ENCODE measurements at places on chromosomes 5 and 9.
A peak's percentile ranks its signal among the peaks of the same experiment; 100 is the strongest.

DNA sequence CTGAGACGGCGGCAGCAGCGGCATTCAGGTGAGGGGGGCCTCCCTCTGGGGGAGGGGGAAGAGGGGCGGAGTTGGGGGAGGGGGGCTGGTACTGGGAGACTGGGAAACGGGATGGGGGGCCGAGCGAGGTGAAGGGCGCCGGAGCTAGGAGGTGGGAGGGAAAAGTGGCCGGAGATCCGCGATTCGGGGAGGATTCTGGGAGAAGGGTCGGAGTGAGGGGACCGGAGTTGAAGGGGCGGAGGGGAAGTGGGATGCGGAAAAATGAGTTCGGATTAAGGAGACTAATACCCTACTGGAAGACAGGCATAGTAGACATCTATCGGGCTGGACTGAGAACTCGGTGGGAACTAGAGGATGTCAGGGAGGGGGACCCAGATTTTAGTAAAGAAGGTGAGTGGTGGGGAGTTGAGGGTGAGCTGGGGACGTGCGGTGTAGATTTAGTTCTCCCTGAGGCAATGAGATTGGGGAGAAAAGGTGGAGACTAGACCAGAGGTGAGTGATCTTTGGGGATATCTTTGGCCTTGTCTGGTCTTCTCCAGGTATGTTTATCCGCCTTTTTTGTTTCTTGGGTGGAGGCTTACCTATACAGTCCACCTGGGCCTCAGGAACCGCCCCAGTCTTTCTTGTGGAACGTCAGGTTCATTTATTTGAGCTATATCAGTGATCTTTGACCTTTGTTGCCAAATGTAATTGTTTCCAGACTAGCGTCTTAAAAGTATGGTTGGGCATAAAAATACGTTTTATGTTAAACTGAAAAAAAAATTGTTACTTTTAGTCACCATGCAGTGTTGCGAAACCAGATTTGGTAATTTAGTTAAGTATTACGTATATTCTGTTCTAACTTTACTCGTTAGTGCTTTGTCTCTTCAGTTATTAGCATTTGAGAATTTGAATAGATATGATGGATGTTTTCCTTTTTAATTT, 632 bp downstream of the UBAP1 start:
- DNase-seq, result peak; percentile 42

- no peak for DNase-seq
Observed at GRCh38 chr9:109087795-109088194, 32.0 kb downstream of the TMEM245 start.

DNA sequence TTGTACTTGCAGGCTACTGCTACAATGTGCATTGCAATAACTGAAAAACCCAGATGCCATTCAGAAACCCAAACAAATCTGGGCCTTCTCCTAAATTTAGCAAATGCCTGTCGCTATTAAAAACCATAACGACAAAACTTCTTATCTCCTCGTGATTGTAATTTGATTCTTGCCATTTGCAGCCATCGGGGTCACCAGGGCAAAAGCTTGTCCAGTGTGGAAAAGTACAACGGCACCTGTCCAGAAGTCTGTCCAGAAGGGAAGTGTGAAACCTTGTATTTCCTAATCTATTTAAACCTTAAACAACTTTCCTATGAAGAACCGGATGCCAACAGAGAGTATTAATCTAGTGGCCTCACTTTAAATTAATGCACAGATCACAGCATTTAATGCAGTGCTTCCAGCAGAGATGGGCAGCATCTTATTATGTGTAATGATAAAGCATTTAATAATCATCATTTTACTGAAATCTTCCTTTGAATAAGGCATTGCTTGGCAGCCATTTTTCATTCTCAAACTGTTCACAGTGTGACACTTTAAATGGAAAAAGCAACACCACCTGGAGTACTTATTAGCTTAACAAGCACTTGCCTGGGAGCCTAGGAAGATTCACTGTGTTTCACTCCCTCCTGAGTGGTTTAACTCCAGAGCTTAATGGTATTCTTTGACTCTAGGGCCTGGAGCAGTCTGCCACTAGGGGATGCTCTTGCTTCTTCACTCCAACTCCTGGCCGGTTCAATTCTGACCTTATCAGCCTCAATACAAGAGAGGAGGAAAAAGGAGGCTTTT, 4.9 kb upstream of the C7 start:
- DNase-seq, result peak; percentile 52

GRCh38 chr9:88803546-88804253, 187.6 kb upstream of the S1PR3 start:
- peak; percentile 70 for DNase-seq

GRCh38 chr5:79858410-79858723, 132.7 kb downstream of the MTX3 start:
- DNase-seq, result no peak

- no peak for DNase-seq
Observed at GRCh38 chr5:44336708-44337107, 52.5 kb downstream of the FGF10 start.

- DNase-seq, result no peak
Observed at GRCh38 chr9:124452326-124452725, 2.1 kb downstream of the ADGRD2 start.

DNA sequence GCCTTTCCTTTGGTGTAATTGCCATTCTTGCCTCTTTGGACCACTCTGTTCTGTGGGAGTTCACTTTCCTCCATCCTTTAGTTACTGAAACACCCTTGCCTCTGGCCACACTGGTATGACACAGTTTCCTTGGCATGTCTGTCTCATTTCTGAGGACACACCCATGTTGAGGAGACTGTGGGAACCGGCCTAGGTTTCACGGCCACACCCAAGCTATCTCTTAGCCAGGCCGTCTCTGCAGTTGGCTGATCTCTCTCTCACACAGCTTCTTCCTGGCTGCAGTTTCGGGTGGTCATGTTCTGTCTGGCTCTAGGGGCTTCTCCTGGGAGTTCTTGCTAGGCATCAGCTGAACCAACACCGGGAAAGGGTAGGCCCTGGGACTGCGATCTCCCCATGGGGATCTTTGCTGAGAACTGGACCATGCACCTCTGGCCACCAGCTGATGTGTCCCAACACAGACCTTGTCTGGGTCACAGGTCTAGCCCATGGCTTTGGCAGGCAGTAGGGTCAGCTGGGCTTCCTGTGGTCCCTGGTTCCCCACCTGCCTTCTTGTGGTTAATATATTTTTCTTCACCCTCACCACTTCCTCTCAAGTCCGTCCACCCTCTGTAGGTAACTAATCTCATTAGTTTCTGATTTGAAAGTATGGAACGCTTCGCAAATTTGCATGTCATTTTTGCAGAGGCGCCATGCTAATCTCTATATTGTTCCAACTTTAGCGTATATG, 24.9 kb downstream of the ARHGEF37 start:
- peak; percentile 51 for DNase-seq

GRCh38 chr5:11851416-11851815, 52.8 kb downstream of the CTNND2 start:
- no peak for DNase-seq

DNA sequence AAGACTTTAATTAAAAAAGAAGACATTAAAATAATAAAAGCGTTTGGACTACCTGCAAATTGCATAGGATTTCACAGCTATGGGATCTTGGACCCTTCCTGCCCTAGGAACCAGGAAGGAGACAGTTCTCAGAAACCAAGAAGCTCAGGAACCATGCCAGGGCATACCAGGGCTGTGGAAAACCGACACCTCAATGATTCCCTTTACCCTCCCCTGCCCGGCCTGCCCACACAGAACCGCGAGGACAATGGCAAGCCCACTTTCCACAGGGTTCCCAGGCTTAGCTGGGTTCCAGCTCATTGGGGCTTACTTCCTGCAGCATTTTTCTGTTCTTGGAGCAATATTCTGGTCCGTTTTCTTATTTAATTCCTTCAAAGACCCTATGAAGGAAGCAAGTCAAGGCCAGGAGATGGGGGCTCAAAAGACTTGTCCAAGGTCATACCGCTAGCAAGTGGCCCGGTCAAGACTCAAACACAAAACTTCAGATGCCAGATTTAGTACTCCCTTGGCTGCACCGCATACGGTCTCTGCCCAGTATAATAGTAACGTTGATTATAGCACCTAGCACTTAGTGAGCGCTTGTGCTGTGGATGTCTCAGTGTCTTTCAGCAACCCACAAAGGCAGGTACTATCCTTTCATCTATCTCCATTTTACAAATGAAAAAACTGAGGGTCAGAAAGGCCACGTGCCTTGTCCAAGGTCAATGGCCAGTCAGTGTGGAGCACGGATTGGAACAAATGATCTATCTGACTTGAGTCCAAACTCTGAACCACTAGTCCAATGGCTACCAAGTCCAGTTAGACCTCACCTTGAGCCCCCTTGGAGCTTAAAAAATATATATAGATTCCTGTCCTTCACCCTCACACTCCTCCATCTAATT, 6.8 kb downstream of the FAT2 start:
- DNase-seq, result no peak

- no peak for DNase-seq
Observed at GRCh38 chr5:35153375-35153932, 76.8 kb downstream of the PRLR start.

GRCh38 chr9:80156756-80157472, 585.1 kb downstream of the TLE4 start:
- DNase-seq, result no peak

GRCh38 chr5:39473156-39473775, 48.5 kb upstream of the DAB2 start:
- DNase-seq, result peak; percentile 85

DNA sequence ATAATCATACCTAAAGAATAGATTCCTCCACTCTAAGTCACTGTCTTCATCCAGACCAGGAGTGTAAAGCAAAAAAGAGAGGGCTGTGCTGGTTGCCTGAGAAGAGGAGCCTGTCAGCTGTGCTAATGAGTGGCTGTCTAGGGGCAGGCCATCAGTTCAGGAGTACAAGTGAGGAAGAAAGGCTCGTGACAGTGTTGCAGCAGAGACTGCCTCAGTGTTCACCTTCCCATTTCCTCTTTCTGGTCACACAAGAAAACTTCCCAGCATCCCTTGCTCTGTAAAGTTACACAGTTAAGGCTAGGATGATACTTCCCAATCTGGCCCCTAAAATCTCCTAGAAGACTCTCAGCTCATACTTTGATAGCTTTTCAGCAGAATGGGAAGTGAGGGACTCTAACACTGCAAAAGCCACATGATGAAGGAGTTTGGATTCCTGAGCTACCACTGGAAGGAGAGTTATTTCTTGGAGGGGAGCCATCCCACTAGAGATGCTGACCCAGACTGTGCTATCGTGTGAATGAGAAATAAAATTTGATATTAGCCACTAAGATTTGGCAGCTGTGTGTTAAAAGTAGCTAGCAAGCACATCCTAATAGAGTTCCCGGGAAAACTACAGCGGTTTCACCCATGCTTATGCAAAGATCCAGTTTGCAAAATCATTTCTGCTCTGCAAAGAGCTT, 67.1 kb downstream of the ADAMTS12 start:
- peak; percentile 99 for DNase-seq

- peak; percentile 43 for DNase-seq
Observed at GRCh38 chr9:125739436-125739835, 7.7 kb upstream of the PBX3 start.

GRCh38 chr9:105193560-105193959, 50.9 kb upstream of the SLC44A1 start:
- no peak for DNase-seq

DNA sequence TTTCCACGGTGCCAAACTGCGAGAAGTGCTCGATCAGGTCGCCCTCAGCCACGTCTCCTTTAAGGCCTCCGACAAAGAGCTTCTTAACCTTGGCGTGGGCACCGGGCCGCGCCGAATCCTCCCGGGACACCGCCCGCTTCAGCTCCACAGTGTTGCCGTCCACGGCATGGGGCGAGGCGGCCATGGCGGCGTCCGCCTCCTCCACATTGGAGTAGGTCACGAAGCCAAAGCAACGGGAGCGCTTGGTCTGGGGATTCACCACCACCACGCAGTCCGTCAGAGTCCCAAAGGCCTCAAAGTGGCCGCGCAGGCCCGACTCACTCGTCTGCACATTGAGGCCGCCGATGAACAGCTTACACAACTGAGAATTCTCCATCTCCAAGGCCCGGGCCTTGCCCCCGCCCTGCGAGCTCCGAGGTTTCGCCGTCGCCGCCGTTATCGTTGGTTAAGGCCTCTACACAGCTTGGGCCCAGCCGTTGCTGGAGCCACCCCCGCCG, 424 bp downstream of the HNRNPA0 start:
- no peak for DNase-seq

GRCh38 chr9:71223953-71224538, 102.6 kb upstream of the TRPM3 start:
- peak; percentile 33 for DNase-seq

GRCh38 chr5:9409413-9409960, 136.4 kb downstream of the SEMA5A start:
- no peak for DNase-seq

- DNase-seq, result no peak
Observed at GRCh38 chr5:171945476-171945875, 61.0 kb downstream of the FBXW11 start.

DNA sequence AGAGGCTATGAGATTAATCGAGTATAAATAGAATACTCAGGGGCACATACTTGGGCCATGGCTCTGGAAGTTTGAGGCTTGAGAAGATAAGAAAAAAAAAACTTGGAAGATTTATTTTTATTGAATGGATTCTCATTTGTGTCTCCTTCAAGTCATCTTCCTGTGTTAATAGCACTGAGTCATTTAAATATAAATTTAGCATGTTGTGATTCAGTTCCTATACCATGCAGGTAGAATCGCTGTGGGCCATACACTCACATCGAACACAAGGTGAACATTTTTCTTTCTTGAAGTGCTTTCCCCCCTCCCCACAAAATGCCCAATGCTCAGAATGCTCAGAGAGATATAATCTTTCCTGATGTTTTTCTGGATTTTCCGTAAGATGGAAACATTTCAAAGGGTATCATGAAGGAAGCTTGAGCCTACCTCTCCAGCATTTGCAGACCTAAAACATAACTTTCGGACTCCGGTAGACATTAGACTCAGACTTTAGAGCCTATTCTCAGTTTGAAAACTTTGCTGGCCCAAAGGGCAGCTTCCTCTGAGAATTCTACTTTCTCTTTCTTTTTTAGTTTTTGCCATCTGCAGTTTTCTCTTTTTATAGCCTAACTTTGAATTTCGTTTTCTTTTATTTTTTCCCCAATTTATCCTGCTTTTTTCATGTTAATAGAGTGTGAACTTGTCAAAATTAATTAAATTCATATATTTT, 737.6 kb upstream of the NUDT12 start:
- no peak for DNase-seq

DNA sequence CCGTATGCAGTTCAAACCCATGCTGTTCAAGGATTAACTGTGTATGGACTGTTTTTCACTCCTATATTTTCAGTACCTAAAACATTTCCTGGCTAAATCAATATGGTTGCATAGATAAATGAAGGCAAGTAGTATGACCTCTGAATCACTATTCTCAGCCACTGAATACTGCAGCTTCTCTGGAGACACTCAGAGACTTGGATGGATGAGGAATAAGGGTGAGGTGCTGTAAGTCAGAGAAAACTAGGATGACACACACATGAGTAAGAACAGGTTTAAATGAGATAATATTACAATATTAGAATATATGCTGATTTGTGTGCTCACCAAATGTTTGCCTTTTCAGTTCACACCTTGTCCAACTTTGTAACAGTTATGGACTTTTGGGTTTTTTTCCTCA, 26.0 kb upstream of the ANXA1 start:
- peak; percentile 44 for DNase-seq

GRCh38 chr5:77339337-77339890, 128.9 kb downstream of the PDE8B start:
- DNase-seq, result no peak

- DNase-seq, result no peak
Observed at GRCh38 chr5:153187503-153187902, 303.0 kb upstream of the GRIA1 start.

All from fibroblast of upper back skin (primary cell).